ENCODE measurements at places on chromosomes 6 and 20.

DNA sequence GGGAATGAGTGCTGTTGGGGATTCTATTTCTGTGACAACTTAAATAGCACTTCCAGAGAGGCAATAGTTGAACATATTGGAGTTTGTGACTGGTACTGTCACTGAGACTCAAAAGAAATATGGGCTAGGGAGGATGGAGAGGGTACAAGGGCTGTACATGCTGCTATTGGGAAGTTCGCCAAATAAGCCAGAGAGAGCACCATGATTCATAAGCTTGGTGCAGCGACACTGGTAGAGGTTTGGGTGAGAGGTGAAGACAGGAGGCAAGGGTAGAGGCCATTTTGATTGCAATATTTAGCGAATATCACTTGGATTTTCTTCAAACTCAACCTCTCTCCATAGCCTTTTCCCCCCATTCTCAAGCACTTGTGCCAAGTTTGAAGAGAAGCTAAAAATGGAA, 214.3 kb downstream of the OGFRL1 start:
- no peak for DNase-seq

DNA sequence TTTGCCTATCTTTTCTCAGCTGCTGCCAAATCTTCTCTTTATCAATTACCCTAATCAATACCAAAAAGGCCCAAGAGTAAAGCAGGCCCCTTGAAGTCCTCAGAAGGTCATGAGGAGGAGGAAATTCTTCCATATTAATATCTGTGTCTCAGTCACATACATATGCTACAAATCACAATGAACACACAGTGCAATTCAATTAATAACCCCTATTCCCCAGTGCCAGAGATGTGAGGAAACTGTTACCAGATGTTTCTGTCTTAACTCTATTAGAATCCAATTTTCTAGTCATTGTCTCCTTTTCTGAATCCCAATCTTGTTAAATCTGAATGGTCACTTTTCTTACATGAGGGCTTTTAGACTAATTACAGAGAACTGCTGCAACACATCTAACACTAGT, 45.9 kb upstream of the SLC2A12 start:
- DNase-seq = no peak

GRCh38 chr6:7794509-7794908, 68.6 kb downstream of the BMP6 start:
- no peak for DNase-seq

- no peak for DNase-seq
These were observed 144.6 kb downstream of the BCAS1 start for GRCh38 chr20:53925651-53926401.

DNA sequence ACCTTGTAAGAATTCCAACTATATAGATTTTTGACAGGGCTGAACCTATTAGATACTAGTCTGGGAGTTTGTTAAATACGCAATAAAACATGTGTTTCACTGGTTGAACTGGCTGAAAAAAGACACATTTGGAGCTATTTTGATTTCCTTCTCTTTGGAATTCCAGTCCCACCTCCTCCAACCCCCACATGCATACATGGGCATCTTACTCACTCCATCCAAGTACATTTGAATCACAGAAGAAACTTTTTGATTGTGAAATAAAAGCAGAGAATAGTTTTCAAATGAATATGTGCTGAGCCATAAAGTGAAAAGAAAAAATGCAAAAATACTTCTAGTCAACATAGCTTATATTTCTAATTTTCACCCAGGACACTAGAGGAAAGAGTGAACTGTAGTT, 33.9 kb upstream of the STXBP5 start:
- peak; percentile 80 for DNase-seq

DNA sequence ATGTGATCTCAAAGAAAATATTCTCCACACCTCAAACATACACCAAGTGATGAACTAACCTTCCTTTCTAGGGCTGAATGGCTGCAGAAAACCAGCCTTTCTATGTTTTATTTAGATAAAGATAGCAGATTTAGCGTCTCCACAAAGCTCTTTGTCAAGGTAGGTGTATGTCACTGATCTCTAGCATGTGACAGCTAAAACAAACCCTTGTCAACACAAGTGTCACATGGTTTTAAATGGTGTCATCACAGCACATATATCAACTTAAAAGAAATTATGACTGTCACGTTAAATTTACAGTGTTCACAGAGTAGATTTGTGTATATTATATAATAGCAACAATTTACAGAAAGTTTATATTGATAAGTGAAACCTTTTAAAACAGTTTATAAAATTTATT, 58.3 kb downstream of the TENT5A start:
- DNase-seq = no peak
